ENCODE measurements at places on chromosomes 7 and 10. TPM values are rescaled to one million over a fixed set of nuclear protein-coding genes. Genes with fewer than 3 reads are reported as not detected.
A peak's percentile ranks its signal among the peaks of the same experiment; 100 is the strongest.

DNA sequence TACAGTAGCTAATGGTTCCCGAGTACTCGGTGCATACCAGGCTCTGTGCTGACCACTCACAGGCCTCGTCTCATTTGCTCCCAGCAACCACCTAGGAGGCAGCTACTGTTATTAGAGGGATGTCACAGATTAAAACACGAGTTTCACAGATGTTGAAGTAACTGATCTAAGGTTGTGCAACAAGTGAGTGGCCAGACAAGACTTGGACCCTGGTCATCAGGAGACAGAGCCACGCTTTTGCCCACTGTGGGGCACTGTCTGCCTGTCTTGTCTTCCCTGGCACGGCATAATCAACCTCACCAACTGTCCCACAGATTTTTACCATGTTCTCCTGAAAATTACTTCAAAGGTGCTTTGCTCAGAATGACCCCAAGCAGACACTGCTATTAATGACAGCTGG, 111.6 kb upstream of the HABP2 start:
- no peak for DNase-seq
- H3K4me3 ChIP-seq: no peak overlapping the region
- no peaks in the 10 kb centered on the region for H3K4me1 ChIP-seq

ZNF467 gene
- polyA plus RNA-seq: 3.6 TPM

TLL2 gene
- not detected for polyA plus RNA-seq

DNA sequence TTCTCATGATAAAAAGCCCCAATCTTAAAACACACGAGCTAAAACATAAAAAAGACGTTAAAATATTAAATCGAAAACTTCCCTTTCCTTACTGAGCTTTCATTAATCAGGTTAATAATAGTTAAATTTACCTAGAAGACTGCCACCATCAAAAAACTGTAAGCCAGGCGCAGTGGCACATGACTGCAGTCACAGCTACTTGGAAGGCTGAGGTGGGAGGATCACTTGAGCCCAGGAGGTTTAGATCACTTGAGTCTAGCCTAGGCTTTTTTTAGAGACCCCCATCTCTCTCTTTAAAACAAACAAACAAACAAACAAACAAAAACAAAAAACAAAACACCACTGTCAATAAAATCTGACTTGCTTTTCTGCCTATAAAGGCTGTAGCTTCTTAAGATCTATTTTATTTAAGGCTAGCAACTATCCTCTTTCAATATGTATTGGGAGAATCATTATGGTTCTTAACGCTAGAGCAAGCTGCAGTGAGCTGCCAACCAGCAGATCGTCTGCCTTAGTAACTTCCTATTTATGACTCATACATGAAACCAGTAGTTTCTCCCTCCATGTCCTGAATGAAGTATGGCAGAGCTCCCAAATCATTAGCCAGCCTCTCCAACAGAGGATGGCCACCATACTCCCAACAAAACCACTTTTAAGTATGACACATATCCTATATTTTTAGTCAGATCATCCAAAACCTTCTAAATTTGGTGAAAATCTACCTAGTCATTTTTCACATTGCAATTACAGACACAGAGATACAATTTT, 163.7 kb downstream of the SRPK2 start:
- H3K36me3 ChIP-seq: no peaks in the 10 kb centered on the region
- H3K4me3 ChIP-seq: no peak overlapping the region
- H3K4me1 ChIP-seq: no peaks in the 10 kb centered on the region

- no peaks in the 10 kb centered on the region for H3K36me3 ChIP-seq
- no peak for DNase-seq
- H3K4me1 ChIP-seq: no peaks in the 10 kb centered on the region
- no peak overlapping the region for H3K27ac ChIP-seq
- H3K4me3 ChIP-seq: no peak overlapping the region
These were observed 39.3 kb downstream of the RAPGEF5 start for GRCh38 chr7:22317632-22318031.

DNA sequence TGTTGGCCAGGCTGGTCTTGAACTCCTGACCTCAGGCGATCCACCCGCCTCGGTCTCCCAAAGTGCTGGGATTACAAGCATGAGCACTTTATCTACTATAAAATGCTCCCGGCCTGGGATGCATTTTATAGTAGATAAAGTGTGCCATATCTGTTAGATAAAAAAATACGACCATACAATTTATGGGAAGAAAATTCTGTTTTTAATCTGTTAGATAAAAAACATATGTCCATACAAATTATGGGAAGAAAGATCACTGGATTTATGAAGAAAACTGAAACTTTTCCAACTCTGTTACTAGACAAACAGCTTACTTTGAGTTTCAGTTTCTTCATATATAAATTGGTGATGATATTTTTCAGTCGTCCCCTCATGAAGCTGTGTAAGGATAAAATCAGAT, 4.5 kb downstream of the TSPAN13 start:
- no peaks in the 10 kb centered on the region for H3K36me3 ChIP-seq
- H3K27me3 ChIP-seq: no peaks in the 10 kb centered on the region
- no peak for DNase-seq
- H3K4me3 ChIP-seq: no peak overlapping the region
- H3K4me1 ChIP-seq: peaks cover 5% of the 10 kb centered on the region

DNA sequence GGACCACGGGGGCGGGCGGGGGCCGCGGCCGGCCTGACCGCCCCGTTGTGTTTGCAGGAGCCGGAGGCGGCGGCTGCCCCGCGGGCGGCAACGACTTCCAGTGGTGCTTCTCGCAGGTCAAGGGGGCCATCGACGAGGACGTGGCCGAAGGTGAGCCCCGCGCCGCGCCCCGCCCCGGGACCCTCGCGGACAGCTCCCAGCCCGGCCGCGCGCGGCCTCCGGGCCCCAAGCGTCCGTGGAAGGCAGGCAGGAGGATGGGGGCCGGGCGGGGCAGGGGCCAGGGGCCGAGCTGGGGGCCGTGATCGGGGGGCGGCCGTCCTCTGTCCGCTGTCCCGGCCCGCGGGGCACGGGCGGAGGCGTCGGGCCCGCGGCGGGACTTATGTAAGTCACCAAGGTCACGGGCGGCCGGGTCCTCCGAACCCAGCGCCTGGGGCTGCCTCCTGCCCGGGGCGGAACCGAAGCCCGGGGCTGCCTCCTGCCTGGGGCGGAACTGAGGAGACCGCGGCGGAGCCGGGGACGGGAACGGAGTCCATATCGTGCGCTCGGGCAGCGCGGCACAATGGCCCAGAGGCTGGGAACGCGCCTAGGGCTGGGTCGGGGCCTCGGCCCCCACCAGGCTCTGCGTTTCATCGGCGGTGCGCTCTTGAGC, 497 bp downstream of the PPP2R2D start:
- H3K36me3 ChIP-seq: no peaks in the 10 kb centered on the region
- DNase-seq: peak; percentile 71

GRCh38 chr7:82443036-82443546, 486 bp downstream of the CACNA2D1 start:
- H3K27me3 ChIP-seq: peaks cover 12% of the 10 kb centered on the region
- peaks cover 8% of the 10 kb centered on the region for H3K4me1 ChIP-seq
- no peaks in the 10 kb centered on the region for H3K36me3 ChIP-seq
- DNase-seq: no peak
- H3K4me3 ChIP-seq: no peak overlapping the region

DNA sequence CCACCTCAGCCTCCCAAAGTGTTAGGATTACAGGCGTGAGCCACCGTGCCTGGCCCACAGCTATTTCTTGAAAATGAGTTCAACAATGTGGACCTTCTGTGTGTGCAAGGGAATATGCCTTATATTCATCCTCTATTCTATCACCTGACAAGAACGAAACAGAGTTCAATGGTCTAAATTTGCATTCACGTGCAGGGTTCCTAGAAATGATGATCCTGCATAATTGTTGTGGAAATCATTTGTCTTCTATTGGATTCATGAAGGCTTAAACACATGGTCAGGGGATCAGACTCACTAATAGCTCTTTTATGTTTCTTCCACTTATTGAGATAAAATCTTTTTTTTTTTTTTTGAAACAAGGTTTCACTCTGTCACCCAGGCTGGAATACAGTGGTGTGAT, 23.7 kb downstream of the PAPSS2 start:
- no peak for DNase-seq
- H3K36me3 ChIP-seq: no peaks in the 10 kb centered on the region
- no peak overlapping the region for H3K27ac ChIP-seq

GRCh38 chr7:101308245-101309085, 13.1 kb downstream of the IFT22 start:
- DNase-seq: peak; percentile 64
- H3K27ac ChIP-seq: peak overlapping the region; percentile 69
- no peaks in the 10 kb centered on the region for H3K4me1 ChIP-seq
- H3K36me3 ChIP-seq: no peaks in the 10 kb centered on the region

ADIRF gene
- 54.5 TPM for polyA plus RNA-seq

DNA sequence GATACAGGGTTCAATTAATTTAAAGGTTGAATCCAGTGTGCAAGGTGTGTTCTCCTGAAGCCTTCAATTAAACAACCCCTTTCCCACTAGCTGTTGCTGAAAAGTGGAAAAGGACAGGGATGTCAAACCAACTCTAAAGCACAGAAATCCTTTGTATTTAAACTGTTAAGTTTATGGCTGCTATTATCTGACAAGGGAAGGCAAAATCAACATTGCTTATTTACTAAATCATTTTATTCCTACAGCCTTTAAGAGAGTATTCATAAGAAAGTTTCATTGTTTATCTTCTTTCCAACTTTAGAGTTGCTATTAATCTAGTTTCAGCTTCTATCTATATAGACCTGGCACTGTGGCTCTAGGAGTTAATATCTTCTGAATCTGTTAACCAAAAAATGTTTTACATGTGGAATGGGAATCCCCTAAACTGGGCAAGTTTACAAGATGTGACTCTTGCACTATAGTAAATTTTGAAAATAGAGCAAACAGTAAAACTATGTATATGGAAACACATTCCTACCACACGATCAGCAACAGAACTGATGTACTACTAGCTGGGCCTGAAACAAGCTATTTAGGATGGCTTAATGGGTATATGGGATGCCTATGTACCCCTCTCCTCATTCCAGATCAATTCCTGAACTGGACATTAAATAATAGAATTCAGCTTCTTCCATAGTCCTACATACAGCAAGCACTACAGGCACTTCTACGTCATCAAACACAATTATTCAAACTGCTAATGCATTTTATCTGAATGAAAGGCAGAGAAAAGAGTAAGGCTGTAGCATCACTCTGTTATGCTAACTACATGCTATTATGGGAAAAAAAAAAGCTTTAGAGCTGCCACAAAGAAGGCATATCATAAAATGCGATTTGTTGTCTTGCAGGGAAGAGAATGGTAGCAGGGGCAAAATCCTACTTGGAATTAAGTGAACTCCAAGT, 52.8 kb downstream of the CDK6 start:
- no peak overlapping the region for H3K27ac ChIP-seq
- peaks cover 21% of the 10 kb centered on the region for H3K4me1 ChIP-seq
- no peak overlapping the region for H3K4me3 ChIP-seq
- H3K27me3 ChIP-seq: no peaks in the 10 kb centered on the region
- H3K36me3 ChIP-seq: no peaks in the 10 kb centered on the region
- no peak for DNase-seq

DNA sequence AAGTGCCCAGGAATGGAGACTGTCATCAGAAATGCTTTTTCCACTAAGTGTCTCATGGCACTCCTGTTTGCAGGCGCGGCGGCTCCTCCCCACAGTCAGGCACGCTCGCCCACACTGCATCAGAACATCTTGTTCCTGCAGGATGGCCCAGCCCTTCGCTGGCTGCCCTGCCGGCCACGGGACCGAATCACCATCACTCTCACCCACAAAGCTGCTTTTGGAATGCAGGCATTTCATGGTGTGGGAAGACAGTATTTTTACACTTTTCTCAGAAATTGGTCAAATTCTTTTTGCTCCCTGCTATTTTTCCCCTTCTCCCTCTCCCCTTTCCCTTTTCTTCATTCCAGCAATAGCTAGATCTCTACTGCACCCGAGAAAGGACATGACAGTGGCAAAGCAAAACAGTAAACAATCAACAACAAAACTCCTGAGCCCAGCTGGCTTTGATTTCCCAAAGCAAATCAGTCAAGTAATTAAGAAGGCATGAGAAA, 176.1 kb upstream of the TNS3 start:
- H3K27ac ChIP-seq: no peak overlapping the region
- H3K27me3 ChIP-seq: no peaks in the 10 kb centered on the region
- no peaks in the 10 kb centered on the region for H3K36me3 ChIP-seq
- H3K4me1 ChIP-seq: peaks cover 9% of the 10 kb centered on the region
- no peak for DNase-seq
